Osteoblast (primary cell): ENCODE measurements at places on chromosomes 3 and 15. TPM values are rescaled to one million over a fixed set of nuclear protein-coding genes. Genes with fewer than 3 reads are reported as not detected.

B4GALT4 gene
- total RNA-seq: 22.7 and 28.2 TPM in 2 replicates

NGLY1 gene
- 29.5 and 30.4 TPM in 2 replicates for total RNA-seq

- DNase-seq: no peak
- no peak overlapping the region for H3K4me3 ChIP-seq
- no peaks in the 10 kb centered on the region for H3K36me3 ChIP-seq
- H3K4me1 ChIP-seq: no peaks in the 10 kb centered on the region
These were observed 435.4 kb upstream of the MDFIC2 start for GRCh38 chr3:70747847-70748246.

GRCh38 chr3:25820366-25820765, 30.5 kb downstream of the OXSM start:
- peaks cover 7% of the 10 kb centered on the region for H3K4me1 ChIP-seq
- H3K4me3 ChIP-seq: no peak overlapping the region
- H3K27ac ChIP-seq: peak overlapping the region; percentile 83
- no peaks in the 10 kb centered on the region for H3K27me3 ChIP-seq
- peak; percentile 81 for DNase-seq

- no peak for DNase-seq
- H3K4me3 ChIP-seq: no peak overlapping the region
- H3K27ac ChIP-seq: no peak overlapping the region
- H3K36me3 ChIP-seq: no peaks in the 10 kb centered on the region
- H3K4me1 ChIP-seq: no peaks in the 10 kb centered on the region
- no peaks in the 10 kb centered on the region for H3K27me3 ChIP-seq
These were observed 68.0 kb downstream of the CHL1 start for GRCh38 chr3:264394-265156.
